ENCODE measurements at places on chromosomes 1 and 21.

- no peak for DNase-seq
Measured at GRCh38 chr1:42141978-42142377, 11.2 kb upstream of the GUCA2B start.

DNA sequence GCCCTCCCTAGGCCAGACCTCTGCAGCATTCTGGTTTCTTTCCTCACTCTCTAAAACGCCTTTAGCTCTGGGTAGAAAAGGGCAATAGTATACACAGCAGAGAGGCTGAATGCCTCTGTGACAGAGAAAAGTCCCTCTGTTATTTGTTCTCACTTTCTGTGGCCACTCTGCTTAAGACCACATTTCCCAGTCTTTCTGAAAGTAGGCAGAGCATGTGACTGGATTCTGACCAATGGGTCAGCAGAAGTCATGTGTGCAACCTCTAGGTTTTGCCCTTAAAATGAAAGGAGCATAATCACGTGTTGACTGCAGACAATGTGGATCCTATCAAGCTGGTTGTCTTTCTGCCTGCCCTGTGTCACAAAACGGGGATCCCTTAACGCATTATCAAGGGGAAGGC is 79.7 kb upstream of the MARK1 start:
- no peak for DNase-seq

DNA sequence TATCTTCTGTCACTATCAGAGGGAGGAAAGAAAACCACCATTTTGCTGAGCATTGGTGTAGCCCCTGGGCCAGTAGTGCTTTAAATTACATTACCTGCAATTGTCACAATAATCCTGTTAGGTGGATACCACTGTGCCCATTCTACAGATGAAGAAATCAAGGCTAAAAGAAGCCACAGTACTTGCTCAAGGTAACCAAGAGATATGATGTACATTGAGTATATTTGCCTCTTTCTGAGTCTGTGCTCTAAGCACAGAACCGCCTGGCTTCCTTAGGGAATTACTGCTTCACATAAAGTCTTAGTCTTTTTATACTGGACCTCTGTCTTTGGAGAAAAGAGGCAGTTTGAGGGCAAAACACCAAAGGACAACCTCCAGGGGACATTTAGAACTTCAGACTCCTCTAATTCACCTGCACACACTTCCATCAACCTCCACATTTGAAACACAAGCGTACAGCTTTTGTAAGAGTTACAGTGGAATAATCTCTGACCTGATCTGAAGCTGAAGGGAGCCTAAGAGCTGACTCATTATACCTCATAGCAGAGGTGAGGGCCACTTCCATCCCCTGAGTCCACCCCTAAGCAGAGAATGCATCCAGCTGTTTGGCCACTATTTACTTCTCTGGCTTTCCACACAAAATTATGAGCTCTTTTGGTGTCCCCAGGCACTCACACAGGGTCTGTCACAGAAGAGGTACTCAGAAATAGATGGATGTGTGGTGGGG is 61.8 kb downstream of the PLPP3 start:
- no peak for DNase-seq

GRCh38 chr1:17108360-17108759 is 10.9 kb downstream of the PADI2 start:
- no peak for DNase-seq

DNA sequence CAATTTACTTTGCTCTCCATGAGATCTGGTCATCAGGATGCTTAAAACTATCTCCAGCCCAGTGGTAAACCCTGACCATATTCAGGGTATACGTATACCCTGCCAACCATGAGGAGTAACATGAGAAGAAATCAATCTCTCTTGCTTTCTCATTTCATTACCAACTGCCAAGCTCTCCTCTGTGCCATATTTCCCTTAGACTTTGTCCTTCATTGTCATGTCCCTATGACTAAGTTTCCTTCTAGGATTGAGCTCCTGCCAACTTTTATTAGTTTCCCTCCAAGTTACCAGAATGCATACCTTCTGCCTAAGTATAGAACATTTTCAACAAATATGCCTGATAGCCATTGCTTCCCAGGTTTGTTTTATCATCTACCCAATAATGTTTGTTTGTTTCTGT is 1113.9 kb upstream of the B3GALT2 start:
- no peak for DNase-seq

DNA sequence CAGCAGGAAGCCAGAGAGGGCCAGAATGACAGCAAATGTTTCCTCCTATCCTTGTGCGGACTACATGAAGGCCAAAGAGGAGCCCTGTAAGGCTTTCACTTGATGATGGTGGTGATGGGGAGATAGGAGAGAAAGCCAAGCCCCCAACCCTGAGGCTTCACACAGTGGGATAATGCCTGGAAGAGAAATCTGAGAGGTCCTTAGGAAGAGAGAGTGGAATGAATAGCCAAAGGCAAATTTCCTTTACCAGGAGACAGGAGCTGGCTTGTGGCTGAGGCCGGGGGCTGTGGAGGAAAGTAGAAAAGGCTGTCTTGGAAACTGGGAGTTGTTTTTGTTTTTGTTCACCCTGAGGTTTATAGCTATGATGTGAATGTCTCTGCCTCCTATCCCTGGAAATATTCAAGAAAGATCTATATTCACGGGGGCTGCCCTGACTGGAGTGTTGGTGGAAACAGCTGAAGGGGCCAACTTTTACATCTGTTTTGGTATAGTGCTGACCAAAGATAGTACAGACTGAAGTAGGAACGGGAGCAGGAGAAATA is 13.0 kb upstream of the RNF19B start:
- DNase-seq: no peak

GRCh38 chr1:173039626-173040025 is 11.1 kb downstream of the TNFSF18 start:
- DNase-seq: no peak

DNA sequence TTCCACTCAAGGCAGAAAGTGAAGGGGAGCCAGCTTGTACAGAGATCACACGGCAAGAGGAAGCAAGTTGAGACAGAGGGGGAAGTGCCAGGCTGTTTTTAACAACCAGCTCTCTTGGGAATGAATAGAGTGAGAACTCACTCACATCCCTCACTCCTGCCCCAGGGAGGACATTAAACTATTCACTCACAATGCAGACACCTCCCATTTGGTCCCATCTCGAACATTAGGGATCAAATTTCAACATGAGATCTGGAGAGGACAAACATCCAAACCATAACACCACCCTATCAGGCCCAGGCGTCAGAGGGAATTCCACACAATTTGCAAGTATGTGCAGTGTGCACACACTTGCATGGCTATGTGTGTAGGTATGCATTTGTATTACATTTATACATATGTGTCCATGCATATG is 62.7 kb downstream of the DMAP1 start:
- no peak for DNase-seq

- DNase-seq: no peak
Measured at GRCh38 chr1:62621907-62622306, 24.6 kb downstream of the ANGPTL3 start.

DNA sequence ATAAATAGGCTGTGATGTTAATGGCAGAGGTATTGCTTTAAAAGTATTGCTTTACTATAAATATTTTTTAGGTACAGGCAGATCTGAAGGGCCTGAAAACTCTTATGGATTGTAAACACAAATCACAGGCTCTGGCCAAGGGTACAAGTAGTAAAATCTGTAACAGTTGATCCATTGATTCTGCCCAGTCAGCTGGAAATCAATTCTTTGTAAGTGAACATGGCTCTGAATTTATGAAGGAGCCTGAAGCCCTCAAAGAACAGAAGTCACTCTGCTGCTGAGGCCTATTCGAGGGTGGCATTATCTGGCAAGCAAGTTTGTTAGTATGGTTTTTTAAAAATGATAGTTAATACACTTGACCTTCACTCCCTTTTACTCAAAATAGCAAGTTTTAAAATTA is 834.0 kb upstream of the TMPRSS15 start:
- no peak for DNase-seq

- no peak for DNase-seq
Measured at GRCh38 chr1:240337781-240338180, 246.1 kb downstream of the FMN2 start.

- DNase-seq: no peak
Measured at GRCh38 chr1:27042670-27043069, 30.0 kb upstream of the TENT5B start.

DNA sequence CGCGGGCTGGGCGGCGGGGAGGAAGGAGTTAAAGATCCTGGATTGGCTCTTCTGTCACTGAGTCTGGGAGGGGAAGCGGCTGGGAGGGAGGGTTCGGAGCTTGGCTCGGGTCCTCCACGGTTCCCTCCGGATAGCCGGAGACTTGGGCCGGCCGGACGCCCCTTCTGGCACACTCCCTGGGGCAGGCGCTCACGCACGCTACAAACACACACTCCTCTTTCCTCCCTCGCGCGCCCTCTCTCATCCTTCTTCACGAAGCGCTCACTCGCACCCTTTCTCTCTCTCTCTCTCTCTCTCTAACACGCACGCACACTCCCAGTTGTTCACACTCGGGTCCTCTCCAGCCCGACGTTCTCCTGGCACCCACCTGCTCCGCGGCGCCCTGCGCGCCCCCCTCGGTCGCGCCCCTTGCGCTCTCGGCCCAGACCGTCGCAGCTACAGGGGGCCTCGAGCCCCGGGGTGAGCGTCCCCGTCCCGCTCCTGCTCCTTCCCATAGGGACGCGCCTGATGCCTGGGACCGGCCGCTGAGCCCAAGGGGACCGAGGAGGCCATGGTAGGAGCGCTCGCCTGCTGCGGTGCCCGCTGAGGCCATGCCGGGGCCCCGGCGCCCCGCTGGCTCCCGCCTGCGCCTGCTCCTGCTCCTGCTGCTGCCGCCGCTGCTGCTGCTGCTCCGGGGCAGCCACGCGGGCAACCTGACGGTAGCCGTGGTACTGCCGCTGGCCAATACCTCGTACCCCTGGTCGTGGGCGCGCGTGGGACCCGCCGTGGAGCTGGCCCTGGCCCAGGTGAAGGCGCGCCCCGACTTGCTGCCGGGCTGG is at the start of gene NPR1:
Gene NPR1 (plus strand): TSS at position 170 of the 818 bp plus-strand sequence. CDS start 421 bp downstream, at position 591.
- no peak for DNase-seq

GRCh38 chr1:43199093-43199726 is 27.1 kb downstream of the CFAP57 start:
- DNase-seq: no peak

DNA sequence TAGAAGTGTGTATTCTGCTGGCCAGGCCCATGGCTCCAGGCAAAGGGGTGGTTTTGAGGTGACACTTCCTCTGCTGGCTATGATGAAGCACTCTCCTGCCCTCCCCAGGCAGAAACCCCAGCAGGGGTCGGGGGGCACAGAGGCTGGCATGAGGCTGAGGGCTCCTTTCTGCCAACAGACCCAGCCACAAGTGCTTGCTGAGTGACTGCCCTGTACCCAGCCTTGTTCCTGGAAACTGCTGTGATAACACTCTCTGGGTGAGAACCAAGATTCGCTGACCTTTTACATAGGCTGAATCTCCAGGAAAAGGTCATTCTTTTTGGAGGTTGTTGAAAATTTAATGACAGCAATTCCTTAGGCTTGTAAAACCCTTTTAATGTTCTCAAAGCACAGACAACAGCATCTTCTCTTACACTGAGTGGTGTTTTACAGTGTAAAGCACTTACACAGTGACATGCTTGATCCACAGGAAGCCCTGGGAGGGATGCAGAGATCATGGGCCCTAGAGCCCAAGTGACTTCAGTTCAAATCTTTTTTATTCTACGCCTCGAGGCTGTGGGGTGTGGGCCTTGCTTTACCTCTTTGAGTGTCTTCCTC is 155.5 kb upstream of the FGGY start:
- DNase-seq: no peak

DNA sequence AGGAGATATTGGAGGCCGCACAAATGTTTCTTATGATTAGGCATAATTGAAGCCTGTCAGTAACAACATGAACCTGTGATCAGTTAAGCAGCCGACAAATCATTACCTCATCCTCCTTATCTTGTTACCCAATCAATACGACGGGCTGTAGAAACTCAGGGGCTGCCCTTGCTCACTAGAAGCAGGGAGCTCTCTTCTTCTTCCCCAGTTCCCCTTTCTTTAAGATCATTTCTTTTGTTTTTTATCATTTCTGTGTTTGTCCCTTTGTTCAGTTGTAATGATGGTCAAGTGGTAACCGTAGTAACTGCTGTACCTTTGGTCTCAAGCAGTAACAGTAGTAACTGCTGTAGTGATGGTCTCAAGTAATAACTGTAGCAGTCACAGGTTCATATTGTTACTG is 13.8 kb upstream of the FCGR2A start:
- no peak for DNase-seq

DNA sequence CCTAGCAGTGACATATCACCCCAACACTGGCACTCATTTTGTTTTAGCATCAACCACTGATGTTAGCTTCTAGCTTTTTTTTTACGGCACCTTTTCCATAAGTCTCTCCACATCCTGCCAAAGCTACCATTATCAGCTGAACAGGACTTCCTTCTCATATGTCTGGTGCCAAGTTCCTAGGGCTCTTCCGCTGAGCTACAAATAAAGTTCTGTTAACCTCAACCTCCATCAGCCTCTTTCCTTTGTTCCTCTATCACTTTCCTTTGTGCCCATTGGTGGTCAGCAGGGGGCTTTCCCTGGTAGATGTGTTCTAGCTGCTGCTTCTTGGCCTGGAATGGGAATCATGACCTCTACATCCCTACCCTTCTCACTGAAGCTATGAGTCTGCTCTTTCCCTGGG is 163.8 kb downstream of the FAF1 start:
- DNase-seq: no peak

GRCh38 chr21:29215709-29216108 is 83.0 kb upstream of the BACH1 start:
- DNase-seq: no peak

DNA sequence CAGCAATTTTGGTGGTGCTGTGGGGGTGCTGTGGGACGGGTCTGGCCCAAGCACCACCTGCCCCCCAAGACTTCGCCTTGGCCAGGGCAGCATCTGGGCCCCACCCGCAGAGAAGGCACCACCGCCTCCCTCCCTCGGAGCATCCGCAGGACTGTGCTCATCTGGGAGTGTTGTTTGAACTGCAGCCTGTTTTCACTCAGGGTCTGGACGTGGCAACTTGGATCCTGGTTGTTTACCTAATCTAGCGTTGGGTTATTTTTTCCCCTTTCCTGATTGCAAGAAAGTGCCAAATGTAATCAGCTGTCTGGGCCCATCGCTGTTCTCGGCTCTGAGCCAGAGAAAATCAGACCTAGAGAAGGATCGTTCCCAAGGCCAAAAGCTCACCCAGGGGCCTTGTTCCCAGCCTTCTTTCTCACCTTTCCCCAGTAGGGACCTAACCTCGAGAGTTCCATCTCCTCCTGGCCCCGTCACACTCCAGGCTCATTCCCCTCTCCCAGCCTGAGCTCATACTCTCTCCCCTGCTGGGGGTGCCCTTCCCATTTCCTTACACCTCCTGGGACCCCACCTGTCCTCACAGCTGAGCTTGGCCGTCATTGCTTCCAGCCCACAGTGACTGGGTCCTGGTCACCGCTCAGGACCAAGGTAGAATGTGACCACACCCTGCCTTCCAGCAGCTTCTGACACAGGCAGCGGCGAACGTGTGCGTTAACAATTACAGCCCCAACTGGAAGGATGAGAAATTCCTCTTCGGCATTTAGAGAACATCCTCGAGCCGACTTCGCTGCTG is 72.0 kb upstream of the FAM20B start:
- no peak for DNase-seq
